ENCODE measurements at places on chromosomes 6 and 20.

GRCh38 chr6:107794771-107795170 lies 29.3 kb downstream of the SCML4 start:
- DNase-seq, result no peak

DNA sequence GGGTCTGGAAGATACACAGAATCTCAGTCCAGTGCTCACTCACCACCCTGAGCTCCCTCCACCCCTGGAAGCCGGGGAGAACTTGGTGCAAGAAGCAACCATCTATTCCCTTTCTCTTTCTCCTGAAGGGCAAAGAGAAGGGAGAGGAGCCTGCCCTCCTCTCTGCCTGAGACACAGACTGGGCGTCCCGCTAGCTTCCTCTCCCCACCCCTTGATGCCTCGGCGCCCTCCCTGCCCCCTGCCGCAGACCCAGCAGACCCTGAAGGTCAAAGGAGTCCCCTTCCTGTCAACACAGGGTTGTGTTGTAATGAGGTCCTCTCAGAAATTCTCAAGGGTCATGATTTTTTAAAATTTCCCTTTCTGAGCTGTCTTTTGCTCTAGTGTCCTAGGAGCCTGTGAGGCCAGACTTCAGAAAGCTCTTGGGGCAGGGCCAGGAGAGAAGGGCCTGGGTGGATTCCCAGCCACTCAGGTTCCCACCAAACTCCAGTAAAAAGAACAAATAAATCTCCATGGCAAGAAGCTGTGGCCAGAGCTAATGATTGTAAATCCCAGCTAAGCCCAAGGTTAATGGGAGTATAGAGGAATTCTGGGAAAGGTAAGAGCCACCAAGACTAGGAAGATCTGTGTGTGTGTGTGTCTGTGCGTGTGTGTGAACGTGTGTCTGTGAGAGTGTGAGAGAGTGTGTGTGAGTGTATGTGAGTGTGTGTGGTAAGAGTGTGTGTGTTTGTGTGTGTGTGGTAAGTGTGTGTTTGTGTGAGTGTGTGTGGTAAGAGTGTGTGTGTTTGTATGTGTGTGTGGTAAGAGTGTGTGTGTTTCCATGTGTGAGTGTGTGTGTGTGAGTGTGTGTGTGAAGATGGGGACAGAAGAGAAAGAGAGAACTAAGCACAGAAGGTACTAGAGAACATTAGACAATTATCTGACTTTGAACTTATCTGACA lies 1.1 kb upstream of the JPH2 start:
- DNase-seq, result no peak

DNA sequence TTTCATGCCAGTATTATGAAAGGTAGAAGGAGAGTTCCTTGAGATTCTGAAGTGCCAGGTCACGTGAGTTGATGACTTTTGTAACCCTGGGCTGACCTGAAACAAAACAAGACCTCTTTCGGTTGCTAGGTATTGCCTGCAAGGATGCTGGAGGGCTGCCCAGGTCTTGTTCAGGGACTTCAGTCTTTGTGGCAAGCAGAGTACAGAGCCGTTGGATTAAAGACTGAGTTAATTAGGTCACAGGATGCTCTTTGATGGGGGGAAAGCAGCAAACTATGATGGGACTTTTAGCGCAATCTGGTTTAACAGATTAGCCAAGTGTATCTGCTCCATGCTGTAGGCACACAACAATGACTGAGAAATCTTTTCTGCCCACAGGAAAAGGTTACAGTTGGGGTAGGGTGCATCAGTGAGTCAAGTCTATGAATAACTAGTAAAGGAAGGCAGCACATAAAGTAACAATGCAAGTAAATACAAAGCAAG lies 12.8 kb upstream of the ELOVL5 start:
- DNase-seq, result peak; percentile 17

DNA sequence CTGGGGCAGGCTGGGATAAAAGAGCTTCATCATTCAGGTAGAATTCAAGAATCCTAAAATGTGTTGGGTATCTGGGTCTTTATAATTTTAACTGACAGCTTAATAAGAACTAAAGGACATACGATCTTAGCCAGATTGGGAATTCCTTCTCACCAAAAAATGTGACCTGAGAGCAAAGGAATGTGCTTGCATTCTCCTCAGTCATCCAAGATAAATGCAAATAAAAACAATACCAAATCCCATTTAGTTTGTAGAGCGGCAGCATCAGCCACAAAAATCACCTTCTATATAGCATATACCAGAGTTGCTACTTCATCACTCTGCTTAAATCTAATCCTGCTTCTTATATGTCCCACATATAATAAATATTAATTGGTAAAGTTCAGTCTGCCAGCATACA lies 16.9 kb downstream of the USP49 start:
- no peak for DNase-seq

- DNase-seq, result no peak
These were observed 49.0 kb upstream of the PAX1 start for GRCh38 chr20:21656308-21657067.

DNA sequence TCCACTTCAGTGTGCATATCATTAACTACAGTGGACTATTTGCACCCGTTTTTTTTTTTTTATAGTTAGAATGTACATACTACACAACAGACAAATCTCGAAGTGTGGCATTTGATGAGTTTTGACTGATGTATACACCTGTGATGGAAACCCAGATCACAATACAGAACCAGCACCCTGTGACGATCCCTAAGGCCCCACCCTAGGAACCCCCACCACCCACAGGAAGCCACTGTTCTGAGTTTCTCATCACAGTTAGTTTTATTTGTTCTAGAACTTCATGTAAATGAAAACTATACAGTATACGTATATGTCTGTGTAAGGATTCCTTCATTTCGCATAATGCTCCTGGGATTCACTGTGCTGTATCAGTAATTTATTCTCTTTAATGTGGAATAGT lies 102.8 kb downstream of the IRF4 start:
- DNase-seq, result no peak

DNA sequence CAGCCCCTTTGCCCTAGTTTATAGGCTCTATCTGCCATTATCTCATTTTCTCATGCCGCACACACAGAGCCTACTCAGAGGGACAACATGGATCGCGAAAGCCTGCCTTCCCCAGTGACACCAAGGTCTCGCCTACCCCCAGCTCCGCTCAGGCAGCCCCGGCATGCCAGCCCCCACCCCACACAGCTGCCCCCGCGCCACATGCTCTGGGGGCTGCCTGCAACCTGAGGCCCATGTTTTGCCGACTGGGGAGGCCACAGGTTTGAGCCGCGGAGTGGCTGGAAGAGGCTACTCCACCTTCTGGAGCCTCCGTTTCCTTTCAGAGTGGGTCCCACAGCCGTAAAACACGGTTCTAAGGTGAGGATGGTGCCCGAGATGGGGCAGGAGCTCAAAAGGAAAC lies 102.1 kb downstream of the ASXL1 start:
- DNase-seq, result no peak

- no peak for DNase-seq
These were observed 422.7 kb downstream of the NKAIN2 start for GRCh38 chr6:124226396-124226795.

GRCh38 chr20:49432550-49432949 lies 49.9 kb downstream of the KCNB1 start:
- DNase-seq, result no peak

- DNase-seq, result no peak
These were observed 646 bp downstream of the HMGA1 start for GRCh38 chr6:34237316-34237721.

DNA sequence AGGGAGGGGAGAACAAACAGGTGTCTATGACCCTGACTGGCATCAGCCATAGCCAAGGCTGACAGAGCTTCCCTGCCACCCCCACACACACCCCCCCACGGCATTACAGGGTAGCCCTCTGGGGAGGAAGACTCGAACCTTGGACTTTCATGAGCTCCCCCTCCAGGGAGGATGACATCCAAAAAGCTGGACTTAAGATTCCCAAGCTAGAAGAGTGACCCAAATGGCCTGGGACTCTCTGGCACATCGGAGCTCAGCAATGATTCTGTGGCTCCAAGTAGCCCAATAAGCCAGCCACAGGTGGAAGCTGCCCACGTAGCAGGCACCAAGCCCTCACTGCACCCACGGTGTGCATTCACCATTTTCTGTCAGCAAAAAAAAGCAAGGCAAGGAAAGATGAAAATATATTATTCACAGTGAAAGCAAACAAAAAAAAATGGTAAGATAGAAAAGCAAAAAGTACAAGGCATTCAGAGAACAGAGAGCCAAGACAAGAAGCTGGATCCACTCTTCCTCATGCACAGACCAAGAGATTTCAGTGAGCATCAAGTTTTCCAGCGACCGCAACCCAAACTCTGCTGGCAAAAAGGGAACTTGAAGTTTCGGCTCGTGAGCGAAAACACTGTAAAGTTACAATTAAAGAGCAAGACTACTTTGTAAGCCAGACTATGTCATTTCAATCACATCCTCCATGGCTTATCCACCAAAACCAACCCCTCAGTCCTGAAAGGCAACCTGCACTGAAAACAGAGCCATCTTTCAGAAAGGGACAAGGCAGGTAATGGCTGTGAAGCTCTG lies 10.9 kb downstream of the JAG1 start:
- DNase-seq, result no peak

DNA sequence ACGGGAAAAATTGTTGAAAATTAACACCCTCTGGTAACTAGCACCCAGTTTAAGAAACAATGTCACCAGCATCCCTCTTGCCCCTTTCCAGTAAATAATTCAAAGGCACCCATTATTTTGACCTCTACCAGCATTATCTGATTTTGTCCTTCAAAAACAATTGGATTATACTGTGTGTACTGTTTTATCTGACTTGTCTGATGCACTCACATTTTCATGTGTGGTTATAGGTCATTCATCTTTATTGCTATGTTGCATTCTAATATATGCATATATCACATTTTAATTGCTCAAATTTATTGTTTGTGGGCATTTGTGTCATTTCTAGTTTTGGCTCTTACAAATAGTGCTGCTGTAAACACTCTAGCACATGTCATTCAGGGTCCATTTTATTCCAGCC lies 260.9 kb upstream of the PRDM1 start:
- DNase-seq, result no peak

DNA sequence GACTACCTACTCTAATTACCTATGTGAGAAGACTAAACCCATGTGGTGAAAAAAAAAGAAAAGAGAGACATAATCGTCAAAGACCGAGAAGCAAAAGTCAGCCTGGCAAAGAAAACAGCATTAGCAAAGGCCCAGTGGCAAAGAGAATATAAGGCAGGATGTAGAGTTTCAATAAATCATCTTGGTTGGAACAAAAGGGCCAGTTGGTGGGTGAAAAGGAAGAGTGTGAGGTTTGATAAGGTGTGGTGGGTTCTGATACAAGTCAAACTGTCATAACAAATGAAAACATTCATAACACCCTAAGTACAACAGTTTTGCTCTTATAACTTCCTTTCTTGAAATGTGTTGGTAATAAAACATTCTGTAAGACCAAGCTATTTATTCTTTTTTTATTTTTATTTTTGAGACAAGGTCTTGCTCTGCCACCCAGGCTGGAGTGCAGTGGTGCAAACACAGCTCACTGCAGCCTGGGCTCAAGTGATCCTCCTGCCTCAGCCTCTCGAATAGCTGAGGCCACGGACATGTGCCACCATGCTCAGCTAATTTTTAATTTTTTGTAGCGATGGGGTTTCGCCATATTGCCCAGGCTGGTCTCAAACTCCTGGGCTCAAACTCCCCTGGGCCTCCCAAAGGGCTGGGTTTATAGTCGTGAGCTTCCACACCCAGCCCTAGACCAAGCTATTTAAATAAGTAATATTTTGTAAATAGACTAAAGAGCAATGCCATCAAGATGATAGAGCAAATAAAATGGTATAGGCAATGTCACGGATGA lies 18.9 kb upstream of the GTF3C6 start:
- DNase-seq, result no peak

- no peak for DNase-seq
These were observed 21.9 kb upstream of the STX16 start for GRCh38 chr20:58629215-58629580.

GRCh38 chr6:98797217-98797994 lies 37.0 kb upstream of the POU3F2 start:
- no peak for DNase-seq

GRCh38 chr20:24704899-24705298 lies 235.5 kb downstream of the SYNDIG1 start:
- no peak for DNase-seq

GRCh38 chr6:50071921-50072320 lies 22.2 kb upstream of the DEFB112 start:
- DNase-seq, result no peak

- DNase-seq, result no peak
These were observed 72.5 kb downstream of the FAM50B start for GRCh38 chr6:3921663-3922062.

DNA sequence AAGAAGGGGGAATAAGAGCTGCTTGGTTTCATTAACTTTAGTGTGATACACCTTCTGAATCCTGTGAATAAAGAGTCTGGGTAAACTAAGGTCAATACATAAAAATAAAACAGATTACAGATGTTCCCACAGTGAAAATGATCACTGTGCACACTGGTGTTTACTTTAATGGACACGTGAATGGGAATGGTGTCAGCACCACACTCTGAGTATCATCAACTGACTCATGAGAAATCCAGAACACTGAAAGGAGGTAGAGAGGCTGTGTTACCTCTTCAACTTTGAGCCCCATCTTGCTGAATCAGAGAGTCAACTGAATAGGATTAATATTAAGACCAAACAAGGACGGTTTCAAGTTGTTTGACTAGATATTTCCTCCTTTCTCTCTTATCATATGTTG lies 75.0 kb downstream of the ELOVL4 start:
- DNase-seq, result no peak

DNA sequence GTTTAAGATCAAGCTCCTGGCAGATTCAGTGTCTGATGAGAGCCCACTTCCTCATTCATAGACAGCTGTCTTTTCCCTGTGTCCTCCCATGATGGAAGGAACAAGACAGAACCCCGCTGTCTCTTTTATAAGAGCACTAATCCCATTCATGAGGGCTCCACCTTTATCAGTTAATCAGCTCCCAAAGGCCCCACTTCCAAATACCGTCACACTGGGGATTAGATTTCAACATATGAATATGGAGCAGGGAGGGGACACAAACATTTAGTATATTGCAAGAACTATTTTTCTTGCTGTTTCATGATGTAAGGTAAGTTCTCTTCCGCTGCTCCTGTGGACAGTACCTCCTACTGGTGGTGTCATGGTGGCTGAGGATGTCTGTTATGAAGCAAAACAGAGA lies 158.3 kb upstream of the IRAK1BP1 start:
- no peak for DNase-seq

DNA sequence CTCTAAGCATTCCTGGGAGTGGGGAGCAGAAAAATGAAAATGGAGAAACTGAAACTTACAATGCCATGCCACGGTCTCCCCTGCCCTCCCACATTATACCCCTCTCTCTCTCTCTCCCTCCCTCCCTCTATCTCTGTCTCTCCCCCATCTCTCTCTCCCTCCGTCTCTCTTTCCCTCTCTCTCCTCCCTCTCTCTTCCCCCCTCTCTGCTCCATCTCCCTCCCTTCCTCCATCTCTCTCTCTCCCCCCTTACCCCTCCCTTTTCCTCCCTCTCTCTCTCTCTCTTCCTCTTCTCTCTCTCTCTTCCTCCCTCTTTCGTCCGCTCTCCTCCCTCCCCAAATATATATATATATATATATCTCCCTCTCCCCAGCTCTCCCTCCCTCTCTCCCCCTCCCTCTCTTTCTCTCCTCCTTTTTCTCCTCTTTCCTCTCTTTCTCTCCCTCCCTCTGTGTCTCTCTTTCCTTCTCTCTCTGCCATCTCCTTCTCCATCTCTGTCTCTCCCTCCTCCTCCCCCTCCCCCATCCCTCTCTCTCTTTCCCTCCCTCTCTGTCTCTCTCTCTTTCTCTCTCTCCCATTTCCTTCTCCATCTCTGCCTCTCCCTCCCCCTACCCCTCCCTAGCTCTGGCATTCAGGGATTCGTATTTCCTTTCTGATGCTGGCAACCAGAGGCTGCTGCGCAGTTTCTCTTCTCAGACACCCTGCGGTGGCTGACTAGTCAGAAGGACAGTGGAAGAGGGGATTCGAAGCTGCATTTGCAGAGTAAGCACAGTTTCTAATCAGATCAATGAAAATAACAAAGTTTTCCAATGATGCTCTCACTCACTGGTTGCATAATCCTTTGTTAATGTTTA lies 13.9 kb upstream of the VAPB start:
- DNase-seq, result no peak

Measured in NCI-H1092 treated with DMSO at 0.1 percent for 48 hours (cell line).